Right cardiac atrium (tissue), 5 donors: ENCODE measurements at places on chromosomes 12 and 14.
A peak's percentile ranks its signal among the peaks of the same experiment; 100 is the strongest.

- DNase-seq: no peak
These were observed 180.9 kb downstream of the TRHDE start for GRCh38 chr12:72453066-72453465.

- DNase-seq: no peak
These were observed 5.2 kb downstream of the OTUB2 start for GRCh38 chr14:94031161-94031882.

- peak; percentile 70 for DNase-seq
These were observed 57.9 kb upstream of the PNMA1 start for GRCh38 chr14:73771848-73772638.

GRCh38 chr12:74031045-74031444 is 506.6 kb upstream of the ATXN7L3B start:
- DNase-seq: no peak

DNA sequence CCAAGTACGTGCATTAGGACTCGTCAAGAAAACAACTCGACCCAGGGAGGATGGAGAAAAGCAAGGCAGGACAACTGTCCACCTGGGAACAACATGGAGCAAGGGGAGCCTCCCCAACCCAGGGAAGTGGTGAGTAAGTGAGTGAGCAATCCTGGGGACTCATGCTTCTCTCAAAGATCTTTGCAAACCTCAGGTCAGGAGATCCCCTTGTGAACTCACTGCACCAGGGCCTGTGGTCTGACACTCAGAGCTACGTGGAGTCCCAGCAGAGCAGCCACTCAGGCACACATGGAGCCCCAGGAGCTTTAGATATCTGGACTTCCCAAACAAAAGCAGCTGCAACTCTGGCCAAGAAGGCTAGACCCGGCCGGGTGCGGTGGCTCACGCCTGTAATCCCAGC is 12.2 kb upstream of the OR5AU1 start:
- DNase-seq: no peak

DNA sequence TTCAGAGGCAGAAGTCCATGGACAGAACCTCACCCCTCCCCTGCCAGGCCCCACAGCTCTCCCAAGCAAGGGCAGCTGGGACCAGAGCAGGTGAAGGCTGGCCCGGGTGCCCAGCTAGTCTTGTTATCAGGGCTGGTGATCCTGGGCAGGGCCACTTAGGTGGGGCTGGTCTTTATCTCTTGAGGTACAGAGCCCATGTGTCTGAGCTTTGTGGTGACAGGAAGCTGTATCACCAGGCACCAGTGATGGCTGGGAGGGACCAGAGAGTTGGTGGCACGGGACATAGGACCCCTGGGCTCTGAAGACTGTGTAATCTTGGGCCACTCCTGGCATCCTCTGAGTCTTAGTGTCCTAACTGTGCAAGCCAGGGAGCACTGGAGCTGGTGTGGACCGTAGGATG is 12.8 kb upstream of the HPD start:
- no peak for DNase-seq

DNA sequence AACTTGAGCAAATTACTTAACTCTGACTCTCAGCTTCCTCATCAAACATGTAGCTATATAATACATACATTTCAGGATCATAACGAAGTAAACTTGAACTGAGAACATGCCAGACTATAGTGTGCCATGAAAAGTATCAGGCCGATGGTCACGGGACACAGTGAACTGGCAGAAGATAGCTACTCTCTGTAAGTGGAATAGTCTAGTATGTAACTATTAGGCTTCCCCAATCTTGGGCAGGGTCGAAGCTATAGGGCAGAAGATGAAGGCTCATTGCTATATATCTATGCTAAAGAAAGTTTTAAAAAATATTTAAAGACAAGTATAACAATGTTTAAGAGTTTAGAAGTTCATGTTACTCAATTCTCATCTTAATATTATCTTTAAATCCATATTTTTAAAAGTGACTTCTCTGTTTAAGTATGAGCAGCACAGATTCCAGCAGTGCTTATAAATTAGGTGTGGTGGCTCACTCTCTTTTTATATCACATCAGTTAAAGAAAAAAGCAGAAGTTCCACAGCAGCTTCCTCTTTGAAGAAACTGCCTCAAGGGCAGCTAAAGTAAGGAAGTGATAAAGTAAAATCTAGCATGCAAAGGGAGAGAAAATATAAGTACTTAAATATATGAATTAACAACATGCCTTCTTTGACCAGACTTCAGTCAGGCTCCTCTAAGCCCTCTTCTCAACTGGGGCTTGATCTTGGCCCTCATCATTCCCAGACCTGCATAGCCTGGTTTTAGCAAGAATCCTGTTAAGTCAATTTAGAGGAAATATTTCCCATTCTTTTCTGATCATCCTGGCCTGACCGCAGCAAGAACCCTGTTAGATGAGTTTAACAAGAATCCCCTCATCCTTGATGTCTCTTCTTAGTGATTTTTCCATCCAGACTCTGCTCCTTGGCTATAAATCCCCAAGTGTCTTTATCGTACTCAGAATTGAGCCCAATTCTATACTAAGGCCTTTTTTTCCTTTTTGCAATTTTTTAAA is 8.4 kb upstream of the GLIPR1 start:
- DNase-seq: no peak

- no peak for DNase-seq
These were observed 271.1 kb downstream of the CCER1 start for GRCh38 chr12:90683871-90684270.

- DNase-seq: no peak
These were observed 29.9 kb downstream of the GABARAPL1 start for GRCh38 chr12:10242539-10242938.

GRCh38 chr12:116066381-116067230 is 210.9 kb downstream of the MED13L start:
- peak; percentile 56 for DNase-seq

GRCh38 chr14:49483268-49483667 is 102.9 kb downstream of the RPS29 start:
- DNase-seq: no peak

GRCh38 chr14:98984719-98985041 is 287.3 kb downstream of the BCL11B start:
- DNase-seq: peak; percentile 51

GRCh38 chr12:52207895-52208294 is 16.1 kb upstream of the KRT80 start:
- peak; percentile 48 for DNase-seq

DNA sequence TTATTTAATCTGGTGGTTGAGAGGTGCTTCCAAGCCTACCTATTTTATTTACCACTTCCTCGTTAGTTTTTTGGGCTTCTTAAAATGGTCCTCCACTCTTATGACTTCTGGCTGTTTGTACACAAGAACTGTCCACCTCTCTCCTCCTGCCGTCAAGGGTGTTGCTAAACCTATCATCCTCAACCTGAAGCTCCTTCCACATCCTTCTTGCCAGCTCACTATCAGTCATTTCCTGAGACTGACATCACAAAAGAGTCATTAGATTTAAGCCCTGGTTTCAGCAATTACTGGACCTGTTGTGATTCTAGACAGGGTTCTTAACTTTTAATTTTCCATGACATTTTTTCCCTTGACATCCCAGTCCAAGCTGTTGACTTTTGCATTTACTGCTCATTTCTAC is 91.9 kb downstream of the BICD1 start:
- no peak for DNase-seq

- DNase-seq: no peak
These were observed 72.3 kb upstream of the TMEM263 start for GRCh38 chr12:106883426-106883825.

- DNase-seq: no peak
These were observed 5.4 kb upstream of the NGB start for GRCh38 chr14:77276295-77276935.

DNA sequence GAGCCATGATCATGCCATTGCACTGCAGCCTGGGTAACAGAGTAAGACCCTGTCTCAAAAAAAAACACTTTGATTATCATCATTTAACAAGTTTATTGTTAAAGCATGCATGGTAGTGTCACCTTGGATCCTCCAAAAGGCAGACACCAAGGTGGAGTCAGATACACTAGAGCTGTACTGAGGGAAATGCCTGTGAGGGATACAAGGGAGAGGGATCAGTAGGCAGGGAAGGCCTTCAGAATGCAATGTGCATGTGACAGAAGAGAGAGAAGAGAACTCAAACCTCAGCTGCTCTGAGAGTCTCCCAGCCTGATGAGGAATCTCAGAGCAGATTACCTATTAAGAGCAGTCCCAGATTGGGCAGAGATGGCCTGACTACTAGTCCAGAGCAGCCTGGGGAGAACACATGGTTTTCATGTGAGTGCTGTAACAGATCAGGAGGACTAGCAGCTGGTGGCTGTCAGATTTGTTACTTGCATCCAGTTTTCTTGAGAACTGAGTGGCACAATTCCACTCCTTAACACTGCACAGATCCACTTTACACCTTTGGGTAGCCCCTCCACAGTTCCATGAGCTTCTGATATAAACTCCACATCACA is 38.0 kb upstream of the A2ML1 start:
- no peak for DNase-seq

DNA sequence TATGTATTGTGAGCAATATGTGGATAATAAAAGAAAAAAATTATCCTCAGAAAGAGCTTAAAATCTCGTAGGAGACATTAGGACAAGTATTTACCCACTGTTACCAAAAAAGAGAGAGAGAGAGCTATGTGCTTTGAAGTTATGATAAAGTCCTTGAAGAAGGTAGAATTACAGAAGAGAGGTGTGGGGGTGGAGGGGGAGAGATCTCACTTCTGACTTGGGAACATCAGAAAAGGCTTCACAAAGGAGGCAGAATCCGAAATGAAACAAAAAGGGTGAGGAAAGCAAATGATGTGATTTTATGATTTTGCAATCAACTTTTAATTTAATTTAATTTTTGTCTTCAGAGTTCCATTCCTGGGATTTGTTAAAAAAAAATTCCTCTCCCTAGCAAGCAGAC is 311.8 kb upstream of the ATP2B1 start:
- no peak for DNase-seq

DNA sequence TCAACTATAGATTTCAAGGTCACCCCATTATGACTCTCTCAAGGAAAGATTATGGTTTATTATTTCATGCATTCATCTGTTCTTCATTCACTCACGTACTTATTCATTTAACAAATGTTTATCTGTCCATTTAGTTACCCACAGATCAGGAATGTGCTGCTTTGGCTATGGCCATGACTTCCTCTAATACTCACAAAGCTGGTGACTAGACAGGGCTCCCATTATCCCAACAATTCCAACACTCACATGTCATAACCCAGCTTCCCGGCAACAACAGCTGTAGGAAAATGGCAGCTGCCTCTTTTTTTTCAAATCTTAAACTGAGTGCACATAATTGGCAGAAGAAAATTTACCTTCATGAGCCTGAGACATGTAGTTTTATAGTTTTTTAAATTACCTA is 190.8 kb upstream of the CCDC196 start:
- DNase-seq: no peak

DNA sequence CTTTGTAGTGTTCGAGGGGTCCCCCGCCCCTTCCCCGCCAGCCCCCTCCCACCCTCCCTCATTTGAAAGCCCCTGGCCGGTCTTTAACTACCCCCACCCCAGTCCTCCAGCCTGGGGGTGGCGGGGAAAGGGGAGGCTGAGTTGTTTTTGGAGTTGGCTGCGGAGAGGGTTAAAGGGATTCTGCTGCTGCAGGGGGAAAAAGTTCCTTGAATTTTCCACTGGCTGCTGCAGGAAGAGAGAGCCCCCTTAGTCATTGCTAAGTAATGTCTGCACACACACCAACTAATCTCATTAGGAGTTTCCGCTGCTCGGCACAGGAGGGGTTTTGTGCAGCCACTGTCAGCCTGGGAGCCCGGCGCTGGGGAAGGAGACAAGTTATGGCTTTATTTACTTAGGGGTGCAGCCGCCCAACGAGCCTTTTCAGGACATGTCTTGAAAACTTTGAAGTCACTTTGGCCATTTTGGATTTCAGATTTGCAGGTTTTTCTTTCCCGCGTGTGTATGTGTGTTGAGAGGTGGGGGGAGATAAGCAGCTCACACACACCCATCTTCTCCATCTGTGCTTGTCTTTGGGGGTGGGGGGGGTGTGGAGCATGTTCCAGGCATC is 1.8 kb downstream of the ELK3 start:
- DNase-seq: peak; percentile 63

DNA sequence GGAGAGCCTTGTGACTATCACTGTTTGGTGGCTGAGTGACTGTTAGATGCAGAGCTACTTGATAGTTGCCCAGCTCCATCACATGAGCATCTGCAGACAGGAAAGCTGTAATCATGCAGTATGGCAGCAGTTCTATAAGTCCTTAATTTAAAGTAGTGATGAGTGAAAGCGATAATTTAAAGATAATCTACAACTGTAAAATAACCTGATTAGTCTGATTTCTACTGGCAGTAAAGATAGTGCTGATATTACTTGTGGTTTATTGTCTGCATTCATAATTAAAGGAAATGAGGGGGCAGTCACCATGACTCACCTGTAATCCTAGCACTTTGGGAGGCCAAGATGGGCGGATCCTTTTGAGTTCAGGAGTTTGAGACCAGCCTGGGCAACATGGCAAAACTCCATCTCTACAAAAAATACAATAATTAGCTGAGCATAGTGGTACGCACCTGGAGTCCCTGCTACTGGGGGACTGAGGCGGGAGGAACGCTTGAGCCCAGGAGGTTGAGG is 41.2 kb upstream of the PLEKHD1 start:
- DNase-seq: no peak

GRCh38 chr12:51847643-51848325 is 734 bp downstream of the FIGNL2 start:
- peak; percentile 38 for DNase-seq

DNA sequence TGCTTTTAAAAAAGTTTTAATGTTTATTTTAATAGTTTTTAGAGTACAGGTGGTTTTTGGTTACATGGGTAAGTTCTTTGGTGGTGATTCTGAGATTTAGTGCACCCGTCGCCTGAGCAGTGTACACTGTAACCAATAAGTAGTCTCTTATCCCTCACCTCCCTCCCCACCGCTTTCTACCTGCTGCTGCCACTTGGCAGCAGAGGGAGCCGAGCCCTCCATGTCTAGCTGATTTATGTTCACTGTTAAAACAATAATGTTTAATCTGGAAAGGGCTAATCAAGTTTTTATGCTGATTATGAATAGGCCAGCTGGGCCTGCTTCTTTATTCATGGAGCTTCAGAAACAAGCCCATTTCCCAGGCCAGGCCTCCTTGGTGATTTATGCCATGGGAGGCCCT is 73.1 kb downstream of the ADCK1 start:
- DNase-seq: no peak

GRCh38 chr14:52735921-52736489 is 6.0 kb downstream of the STYX start:
- DNase-seq: no peak

GRCh38 chr14:35927727-35928126 is 101.6 kb downstream of the BRMS1L start:
- no peak for DNase-seq

GRCh38 chr12:1949771-1950470 is 31.5 kb upstream of the CACNA2D4 start:
- peak; percentile 45 for DNase-seq
